ENCODE measurements at places on chromosomes 4 and X.

DNA sequence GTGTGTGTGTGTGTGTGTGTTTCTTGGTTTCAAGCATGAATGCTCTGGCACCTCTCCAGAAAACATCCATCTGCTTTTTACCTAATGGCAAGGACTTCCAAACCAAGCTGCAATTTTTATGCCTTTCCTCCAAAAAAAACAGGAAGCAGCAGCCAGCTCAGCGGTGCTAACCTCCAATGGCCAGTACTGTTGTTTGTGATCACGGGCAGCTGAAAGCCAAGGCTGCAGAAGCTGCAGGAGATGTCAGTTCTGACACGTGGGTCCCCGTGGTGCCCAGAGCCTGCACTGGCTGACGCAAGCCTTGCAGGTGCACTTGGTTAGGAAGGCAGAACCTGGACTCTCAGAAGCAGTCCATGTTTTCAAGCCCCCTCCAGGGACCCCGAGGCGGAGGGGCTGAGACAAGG, 313.6 kb upstream of the DDX53 start:
- DNase-seq = no peak

DNA sequence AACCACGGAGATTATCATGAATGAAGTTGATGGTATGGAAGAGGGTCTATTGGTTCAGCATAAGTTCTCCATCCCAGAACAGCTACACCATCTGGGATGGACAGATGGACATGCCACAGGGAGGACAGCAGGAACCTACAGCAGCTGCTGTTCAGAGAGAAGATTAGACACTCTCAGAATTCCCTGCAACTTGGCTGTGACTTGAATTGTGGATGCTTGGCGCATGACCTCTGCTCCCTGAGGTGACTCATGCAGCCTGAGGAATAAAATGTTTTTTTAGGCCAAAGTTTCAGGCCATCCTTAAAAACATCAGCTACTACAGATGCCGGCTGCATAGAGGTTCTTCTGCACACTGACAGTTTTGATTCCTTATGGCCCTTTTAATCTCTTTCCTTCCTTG, 97.3 kb downstream of the RS1 start:
- DNase-seq = no peak

- DNase-seq = no peak
Observed at GRCh38 chrX:133402830-133403625, 12.3 kb downstream of the GPC4 start.

DNA sequence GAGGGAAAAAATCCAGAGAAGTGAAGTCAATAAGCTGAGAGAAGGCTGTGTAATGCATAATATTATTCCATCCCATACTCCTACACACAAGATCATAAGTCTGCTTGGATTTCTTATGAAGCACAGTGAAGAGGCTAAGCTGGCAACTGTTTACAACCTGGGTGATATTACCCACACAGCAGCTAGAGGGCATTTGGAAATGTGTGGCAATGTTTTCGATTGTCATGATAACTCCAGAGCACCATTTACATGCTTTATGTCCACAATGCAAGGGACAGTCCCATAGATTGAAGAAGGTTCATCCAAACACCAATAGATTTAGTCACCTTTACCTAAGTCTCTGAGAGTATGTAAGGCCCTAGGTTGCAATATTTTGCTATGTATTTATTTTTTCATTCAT, 412.2 kb downstream of the PPP3CA start:
- no peak for DNase-seq

GRCh38 chrX:10401239-10401638, 219.1 kb downstream of the MID1 start:
- no peak for DNase-seq

- DNase-seq = no peak
Observed at GRCh38 chr4:154194649-154195048, 296.9 kb downstream of the DCHS2 start.

DNA sequence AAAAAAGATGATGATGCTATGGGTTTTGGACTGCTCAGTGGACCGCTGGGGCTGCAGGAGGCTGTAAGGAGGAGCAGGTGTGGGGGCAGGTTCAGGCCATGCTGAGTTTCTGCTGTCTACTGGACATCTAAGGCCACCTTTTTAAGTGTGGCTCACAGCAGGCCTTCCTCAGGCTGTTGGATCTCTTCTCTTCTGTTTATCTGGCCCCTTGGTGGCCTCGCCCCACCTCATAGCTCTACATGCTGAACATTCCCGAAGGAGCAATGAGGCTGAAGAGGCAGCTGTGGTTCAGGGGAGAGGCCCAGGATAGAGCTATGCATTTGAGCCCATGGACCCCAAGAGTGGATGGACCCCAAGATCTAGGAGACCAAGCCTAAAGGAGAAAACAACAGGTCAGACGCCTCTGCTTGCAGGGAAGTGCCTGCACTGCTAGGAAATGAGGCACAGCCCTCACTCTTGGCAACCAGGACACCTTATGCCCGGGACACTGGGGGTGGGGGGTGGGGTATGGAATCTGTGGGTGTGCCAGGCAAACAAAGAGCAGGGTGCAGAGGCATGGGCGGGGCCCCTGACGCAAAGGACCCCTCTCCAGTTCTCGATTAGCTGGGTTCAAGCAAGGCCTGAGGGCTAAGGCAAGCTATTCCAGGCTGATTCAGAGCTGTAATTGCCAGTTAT, 168.9 kb downstream of the BCOR start:
- no peak for DNase-seq

GRCh38 chrX:118864063-118864635, 40.5 kb downstream of the ZCCHC12 start:
- no peak for DNase-seq
